Effector memory CD4-positive, alpha-beta T cell (primary cell): ENCODE measurements at places on chromosomes 12 and 14.

DNA sequence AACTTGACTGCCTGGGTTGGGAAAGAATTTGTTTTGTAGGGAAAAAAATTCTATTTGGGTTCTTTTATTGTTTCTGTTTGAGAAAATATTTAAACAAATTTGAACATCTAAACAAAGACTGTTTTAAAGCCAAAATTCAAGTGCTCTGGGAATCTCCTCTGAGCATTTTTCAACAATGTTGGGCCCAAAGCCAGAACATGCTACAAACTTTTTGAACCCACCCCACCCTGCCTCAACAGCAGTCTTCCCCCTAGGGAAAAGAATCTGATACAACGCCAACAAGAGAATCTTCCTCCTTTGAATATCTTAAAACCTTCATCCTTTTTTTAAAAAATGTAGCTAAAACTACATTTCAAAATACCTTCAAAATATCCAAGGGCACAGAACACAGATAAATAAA is 20.4 kb upstream of the NID2 start:
- no peak for DNase-seq

- DNase-seq = no peak
These were observed 386 bp downstream of the HDAC7 start for GRCh38 chr12:47819138-47819895.

- DNase-seq = no peak
These were observed 45.6 kb upstream of the BCL2L14 start for GRCh38 chr12:12024911-12025682.

GRCh38 chr14:78488938-78489337 is 318.8 kb downstream of the NRXN3 start:
- no peak for DNase-seq

- no peak for DNase-seq
These were observed 73.3 kb downstream of the NCOR2 start for GRCh38 chr12:124493809-124494750.

GRCh38 chr12:132545164-132545953 is 55.4 kb downstream of the FBRSL1 start:
- no peak for DNase-seq

GRCh38 chr12:53976172-53976822 is 1.5 kb upstream of the HOTAIR start:
- no peak for DNase-seq

DNA sequence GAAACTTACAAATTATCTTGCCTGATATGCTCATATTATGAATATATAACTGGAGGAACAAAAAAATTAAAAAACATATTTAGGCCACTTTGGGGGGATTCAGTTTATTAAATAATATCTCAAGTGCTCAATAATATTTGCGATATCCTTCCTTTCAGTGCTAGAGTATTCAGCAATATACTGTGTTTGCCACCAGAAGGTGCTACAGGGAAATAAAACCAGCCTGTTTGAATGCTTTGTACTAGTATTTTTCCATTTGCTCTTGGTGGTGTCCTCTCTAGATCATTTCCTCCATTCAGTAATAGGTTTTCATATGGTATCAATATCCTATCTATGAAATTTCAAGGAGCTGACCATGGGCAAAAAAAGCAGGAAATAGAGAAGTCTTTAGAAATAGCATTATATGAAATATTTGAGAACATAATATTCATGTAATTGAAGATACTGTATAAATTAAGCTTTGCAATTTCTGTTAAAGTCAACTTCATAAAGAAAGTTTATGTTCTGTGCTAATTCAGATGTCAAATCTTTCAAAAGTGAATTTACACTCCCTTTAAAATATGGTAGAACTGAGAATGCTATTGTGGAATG is 106.2 kb upstream of the NAV3 start:
- no peak for DNase-seq

GRCh38 chr12:44889926-44890325 is 13.8 kb upstream of the NELL2 start:
- DNase-seq = no peak

DNA sequence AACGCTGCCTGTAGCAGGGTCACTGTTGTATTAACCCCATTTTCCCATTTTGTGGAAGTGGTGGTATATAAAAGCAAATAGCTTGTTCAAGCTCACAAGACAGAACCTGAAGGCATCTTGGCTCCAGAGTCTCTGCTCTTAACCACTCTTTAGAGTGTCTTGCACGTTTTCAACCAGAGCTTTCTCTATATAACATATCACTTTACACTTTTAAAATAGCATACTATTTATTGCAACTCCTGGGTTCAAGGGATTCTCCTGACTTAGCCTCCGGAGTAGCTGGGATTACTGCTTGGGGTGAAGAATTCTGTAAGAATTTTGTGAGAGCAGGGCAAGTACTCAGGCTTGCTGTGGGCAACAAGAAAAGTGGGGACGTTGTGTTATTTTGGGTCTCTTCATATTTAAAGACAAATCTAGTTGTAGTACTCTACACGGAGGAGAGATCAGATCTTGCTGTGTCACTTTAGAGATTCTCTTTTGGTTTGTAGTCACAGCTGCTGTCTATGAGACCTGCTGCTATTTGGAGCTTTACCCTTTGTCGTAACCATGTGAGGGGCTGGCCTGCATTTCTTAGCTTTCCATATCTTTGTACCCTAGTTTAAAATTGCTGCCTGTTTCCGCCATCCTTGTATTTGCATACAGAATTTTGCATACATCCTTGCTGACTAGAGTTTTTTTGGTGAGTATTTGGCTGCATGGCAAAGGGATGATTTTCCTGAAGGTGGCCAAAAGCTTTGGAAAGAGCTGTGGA is 40.7 kb downstream of the WDR20 start:
- DNase-seq = no peak

DNA sequence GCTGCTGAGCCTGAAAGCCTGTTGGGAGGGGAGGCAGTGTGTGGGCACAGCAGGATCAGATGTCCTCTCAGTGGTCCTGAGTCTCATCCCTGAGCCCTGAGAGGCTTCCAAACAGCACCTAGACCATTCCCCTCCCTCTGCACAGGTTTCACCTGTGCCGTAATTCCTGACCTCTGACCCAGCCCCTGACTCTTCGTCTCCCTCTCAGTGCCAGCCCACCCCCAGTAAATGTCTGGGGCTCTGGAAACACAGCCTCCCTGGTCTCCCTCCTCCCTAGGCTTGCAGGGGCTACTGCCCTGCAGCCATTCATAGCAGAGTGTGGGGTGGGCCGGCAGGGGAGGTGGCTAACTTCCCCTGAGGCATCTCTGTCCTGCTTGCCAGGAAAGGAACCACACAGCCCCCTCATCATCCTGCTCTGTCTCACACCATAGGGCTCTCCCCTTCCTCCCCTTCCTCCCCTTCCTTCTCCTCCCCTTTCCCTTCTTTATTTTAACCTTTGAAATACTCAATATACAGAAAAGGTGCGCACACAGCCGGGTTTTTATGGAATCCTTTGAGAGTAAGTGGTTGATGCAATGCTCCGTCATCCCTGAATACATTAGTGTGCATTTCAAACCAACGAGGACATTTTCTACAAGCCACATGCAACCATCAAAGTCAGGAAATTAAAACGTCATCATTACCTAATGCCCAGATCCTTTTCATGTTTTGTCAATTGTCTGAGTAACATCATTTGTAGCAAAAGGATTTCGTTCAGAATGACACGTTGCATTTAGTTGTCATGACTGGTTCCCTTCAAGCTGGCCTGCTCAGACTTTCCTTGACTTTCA is 67.0 kb downstream of the PRMT8 start:
- no peak for DNase-seq

GRCh38 chr14:58088961-58089360 is 63.1 kb downstream of the ARMH4 start:
- DNase-seq = no peak

- no peak for DNase-seq
These were observed 112.4 kb downstream of the TMEM132D start for GRCh38 chr12:129791396-129791795.

DNA sequence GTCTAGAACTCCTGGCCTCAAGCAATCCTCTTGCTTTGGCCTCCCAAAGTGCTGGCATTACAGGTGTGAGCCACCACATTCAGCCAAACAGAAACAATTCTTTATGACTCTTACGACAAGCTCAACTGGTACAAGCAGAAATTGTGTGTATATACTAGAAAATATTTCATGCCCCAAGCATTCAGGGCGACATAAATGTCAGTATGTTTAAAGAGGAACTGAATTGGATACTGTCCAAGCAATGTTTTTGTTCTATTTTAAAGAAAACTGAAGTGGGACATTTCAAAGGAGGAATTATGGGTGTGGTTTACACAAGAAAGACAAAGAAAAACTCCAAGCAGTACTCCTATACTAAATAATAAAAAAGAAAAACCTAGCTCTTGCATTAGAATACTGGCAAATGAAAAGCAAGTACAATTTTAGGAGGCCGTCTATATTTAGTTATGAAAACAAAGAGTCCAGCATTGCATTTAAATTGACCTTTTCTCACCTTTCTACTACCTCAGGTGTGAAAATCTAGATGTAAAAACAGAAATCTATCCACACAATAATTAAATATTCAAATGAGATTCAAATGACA is 48.9 kb downstream of the PPP1R12A start:
- DNase-seq = no peak

- no peak for DNase-seq
These were observed 52.5 kb upstream of the RESF1 start for GRCh38 chr12:31906557-31907301.

- DNase-seq = no peak
These were observed 324 bp upstream of the HOXC9 start for GRCh38 chr12:53999559-54000115.

GRCh38 chr14:104372390-104373054 is 207.0 kb upstream of the C14orf180 start:
- no peak for DNase-seq

DNA sequence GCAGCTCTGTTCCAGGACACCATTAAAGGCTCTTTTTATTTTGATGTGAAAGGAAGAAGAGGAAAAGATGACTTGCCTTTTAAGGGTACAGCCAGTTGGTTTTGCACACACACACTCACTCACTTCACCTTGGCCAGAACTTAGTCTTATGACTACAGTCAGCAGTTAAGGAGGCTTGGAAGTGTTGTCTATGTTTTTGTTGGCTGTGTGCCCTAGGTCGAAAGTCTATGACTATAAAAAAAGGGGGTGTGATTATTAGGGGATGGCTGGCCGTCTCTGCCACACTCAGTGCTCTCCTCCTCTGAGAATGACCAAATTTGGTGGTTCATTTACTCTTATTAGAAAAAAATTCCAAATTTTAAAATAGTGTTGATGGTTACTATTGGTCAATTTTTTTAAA is 139.5 kb upstream of the OTX2 start:
- no peak for DNase-seq

- no peak for DNase-seq
These were observed 816.9 kb downstream of the AACS start for GRCh38 chr12:125882141-125882540.

DNA sequence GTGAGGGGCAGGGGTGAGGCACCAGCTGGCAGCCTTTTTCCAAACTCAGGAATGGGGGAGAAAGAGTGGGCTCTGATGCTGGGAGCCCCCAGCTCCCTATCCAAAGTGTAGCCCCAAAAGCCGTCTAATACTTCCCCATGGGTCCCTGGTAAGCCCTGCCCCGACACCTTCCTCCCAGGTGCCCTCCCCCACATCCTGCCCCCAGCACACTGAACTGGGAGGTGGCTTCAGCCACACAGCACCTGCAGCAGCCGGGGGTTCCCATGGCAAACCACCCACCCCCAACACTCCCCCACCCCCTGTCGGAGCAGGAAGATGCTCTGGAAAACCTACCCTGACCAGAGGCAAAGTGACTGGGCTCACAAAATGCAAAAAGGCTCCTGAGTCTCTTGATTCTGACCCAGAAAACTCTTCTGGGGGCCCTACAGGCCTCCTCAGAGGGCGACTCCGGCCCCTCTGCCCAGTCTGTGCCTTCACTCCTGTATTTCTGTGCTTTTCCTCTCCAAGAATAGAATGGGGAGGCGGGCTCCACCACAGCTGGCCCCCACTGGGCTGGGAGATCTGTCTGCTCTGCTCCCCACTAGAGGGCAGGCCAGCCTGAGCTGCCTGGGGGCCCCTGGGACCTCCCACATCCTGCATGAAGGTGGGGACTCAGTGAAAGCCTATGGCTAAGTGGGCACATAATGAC is 81.6 kb downstream of the ITPK1 start:
- no peak for DNase-seq

DNA sequence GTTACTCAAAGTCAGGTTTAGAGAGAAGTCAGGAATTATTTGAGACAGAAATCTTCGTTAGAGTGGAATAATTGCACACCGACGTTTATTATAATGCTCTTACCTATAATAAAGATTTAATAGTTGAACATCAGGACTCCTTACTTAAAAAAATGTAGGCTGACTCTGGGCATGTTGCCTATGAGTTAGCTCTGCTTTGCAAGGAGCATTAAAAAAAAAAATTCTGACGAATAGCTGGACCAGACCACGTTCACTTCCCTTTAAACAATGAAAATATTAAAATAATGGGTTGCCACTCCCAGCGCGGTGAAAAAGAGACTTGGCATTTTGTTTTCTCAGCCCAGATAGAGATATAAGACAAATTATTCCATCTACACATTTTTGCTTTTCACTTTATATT is 574 bp upstream of the FANCM start:
- no peak for DNase-seq

GRCh38 chr12:93363841-93364297 is 13.9 kb upstream of the NUDT4 start:
- DNase-seq = no peak

DNA sequence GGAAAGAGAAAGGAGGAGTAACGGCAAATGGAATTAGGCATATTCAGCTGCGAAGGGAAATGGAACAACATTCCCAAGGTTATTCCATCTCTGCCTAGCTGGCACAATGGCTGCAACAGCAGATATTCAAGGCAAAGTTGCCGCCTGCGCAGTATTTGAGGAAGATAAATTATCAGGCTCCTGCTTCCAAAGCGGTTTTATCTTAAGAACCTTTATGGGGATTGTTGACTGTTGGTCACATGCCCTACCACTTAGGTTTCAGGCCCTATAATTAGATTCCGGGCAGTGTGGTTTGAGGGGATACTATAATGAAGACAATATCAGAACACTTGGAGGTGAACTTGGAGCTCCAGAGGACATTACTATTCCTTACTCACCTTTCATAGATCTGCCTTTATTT is 99.7 kb downstream of the FGD4 start:
- DNase-seq = no peak

GRCh38 chr14:50726372-50727107 is 58.4 kb upstream of the SAV1 start:
- DNase-seq = no peak
